Activated naive CD4-positive, alpha-beta T cell treated with anti-CD3 and anti-CD28 coated beads, Interleukin-2, amount 50 U/mL, for 72 hours (primary cell): ENCODE measurements at places on chromosomes 11 and 22. TPM values are rescaled to one million over a fixed set of nuclear protein-coding genes. Genes with fewer than 3 reads are reported as not detected.

DNA sequence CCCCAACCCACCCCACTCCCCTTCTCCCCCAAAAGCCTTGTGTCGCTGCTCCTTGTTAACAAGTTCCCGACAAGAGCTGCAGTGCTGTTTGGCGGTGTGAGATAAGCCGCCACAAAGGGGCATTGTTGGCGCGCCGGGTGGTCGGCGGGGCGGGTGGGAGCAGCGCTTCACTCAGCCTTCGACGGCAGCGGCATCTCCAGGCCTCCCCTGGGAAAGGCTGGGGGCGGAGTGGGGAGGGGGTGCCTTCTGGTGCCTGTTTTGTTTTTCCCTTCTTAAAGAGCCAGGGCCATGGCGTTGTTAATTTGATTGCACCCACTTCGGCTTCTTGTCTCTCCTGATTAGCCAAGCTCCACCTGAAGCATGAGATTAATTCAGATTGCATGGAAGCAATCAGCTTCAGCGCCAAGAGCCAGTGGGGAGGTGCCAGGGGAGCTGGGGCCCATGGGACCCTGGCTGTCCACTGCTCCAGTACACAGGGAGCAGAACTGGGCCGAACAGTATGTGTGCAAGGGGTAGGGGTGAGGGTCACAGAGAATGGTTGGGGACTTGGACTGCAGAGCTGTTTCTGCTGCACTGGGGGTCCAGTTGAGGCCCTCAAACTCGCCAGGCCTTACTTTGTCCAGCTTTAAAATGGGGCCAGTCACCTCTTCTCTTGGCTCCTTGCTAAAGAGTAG is 165.1 kb downstream of the CEP164 start:
- DNase-seq = no peak

DNA sequence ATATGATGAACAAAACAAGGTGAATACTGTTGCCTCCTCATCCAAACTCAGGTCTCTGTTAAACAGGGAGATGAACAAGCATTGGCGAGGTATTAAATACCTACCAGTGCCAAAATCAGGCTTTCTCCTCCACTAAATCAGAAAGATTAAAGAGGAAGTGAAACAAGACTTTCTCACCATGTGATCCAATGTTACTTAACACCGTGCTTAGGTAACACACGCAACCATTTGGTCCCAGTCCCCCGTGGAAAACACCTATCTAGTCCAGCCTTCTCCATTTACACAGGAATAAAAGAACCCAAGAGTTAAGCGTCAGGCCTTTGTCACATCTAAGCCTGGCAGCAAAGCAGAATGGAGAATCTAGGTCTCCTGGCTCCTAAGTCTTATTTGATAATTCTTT is 34.5 kb downstream of the TENM4 start:
- DNase-seq = no peak

GRCh38 chr11:85672105-85672902 is 7.4 kb upstream of the CREBZF start:
- DNase-seq = no peak

DNA sequence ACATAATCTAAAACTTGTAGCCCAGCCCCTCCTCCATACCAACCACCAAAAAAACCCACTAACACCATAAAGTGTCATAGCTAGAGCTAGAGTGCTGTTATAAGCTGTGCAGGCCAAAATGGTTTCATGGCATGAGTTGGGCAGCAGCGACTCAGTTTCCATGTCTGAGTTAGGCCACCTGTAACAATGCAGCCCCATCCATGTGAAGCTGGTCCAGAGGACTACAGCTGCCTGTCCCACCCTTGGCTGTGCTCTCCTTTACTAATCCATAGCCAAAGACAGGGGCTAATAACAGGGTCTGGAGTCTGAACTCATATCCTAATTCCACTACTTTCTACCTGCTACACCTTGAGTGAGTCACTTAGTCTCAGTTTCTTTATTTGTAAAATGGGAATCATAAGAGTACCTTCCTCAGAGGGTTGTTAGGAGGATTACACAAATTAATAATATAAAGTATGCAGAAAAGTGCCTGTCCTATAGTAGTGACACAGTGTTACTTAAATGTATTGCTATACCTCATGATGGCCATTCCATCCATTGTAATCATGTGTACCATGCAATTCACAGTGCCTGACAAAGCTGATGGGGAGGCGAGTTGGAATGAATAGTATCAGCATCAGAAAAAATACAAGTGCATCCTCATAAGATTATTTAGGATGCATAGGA is 20.6 kb downstream of the KCNQ1OT1 start:
- no peak for DNase-seq

DNA sequence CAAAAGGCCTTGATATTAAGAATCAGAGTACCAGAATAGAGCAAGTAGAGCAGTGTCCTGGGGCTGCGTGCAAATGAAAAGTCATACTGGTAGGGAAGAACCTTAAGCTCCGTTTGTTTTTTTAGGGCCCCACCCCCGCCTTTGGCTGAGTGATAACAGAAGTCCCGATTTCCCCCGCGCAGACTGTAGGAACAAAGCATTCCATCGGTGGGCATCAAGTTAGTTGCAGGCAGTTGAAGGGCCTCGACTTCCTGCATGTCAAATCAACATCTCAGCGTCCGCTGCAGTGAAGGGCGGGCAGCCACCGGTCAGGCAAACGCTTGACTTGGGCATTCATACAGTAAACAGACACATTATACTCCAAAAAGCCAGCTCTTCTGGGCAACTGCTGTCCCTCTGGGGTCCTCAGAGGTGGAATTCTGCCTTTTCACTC is 11.7 kb downstream of the LRP4 start:
- no peak for DNase-seq

- DNase-seq = no peak
Observed at GRCh38 chr11:68350759-68351449, 38.5 kb downstream of the LRP5 start.

DNA sequence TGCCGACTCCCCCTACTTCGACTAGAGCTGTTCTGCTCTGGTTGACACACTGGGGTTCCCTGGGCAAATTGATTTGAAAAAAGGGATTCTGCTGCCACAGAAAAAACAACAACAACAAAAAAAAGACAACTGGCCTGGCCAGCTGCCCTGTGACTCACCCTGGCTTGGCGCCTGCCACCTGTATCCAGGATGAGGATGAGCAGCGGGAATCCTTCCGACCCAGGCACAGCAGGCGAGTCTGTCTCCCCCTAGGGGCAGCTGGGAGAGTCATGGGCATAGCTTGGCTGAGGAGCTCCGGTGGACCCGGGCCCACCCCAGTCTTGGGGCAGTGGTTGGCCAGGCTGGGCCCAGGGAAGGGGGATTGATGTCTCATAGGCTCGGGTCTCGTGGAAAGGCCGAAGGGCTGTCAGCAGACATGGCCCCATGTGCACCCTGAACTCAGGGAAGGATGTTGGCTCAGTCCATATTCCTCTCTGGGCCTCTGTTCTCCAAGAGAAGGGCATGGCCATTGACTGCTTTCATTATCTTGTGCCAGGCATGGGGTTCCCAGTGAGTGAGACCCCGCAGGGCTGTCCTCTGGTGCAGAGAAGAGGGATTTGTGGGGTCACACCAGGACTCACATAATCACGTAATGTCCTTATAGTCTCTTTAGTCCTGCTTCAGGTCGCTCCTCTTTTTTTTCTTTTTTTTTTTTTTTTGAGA is 10.4 kb upstream of the SUN2 start:
- no peak for DNase-seq

GRCh38 chr11:86089659-86090058 is 20.8 kb upstream of the PICALM start:
- no peak for DNase-seq

- DNase-seq = no peak
Observed at GRCh38 chr11:26943636-26944035, 50.3 kb upstream of the FIBIN start.

DNA sequence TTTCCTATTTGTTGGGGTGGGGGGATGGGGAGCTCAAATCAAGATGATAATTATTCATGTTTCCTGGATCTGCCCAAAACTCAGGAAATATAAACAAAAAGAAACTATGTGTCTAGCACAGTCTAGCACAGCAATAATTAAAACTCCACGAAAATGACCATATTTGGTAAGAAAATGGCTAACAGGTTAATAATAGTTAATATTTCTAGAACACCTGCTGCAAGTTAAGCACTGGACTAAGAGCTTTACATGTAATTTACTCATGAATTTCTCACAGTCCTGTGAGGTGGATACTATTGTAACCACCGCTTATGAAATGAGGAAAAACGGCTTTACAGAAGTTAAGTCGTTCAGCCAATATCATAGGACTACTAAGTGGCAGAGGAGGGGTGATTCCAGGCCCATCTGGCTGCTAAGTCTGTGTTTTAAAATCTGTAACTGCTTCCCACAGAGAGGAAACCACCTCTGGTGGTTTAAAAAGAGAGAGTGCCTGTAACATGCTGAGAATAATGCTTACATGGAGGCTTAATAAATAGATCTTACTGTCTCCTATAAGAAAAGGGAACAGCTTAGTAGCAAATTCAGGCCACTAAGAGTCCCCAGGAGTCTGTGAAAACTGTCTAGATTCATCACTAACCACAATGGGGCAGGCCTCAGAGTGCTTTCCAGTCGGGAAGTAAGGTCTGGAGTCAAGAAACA is 11.0 kb upstream of the AMOTL1 start:
- no peak for DNase-seq

DNA sequence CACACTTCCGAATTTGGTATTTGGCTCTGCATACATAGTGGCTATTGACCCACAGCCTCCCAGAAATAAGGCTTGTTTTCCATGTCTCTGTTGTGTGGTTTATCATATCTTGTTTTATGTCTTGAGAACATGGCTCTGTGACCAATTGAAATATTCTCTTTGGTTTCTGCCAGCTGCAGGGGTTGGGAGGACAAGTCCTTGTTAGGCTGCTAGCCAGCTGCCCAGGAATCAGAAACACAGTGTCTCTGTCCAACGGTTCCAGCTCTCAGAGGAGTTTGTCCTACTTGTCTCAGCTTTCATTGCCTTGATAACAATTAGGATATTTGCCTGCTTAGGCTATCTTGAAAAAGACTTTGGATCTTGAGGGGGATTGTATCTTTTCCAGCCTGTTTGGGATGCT is 6.0 kb upstream of the SLC7A4 start:
- no peak for DNase-seq

DNA sequence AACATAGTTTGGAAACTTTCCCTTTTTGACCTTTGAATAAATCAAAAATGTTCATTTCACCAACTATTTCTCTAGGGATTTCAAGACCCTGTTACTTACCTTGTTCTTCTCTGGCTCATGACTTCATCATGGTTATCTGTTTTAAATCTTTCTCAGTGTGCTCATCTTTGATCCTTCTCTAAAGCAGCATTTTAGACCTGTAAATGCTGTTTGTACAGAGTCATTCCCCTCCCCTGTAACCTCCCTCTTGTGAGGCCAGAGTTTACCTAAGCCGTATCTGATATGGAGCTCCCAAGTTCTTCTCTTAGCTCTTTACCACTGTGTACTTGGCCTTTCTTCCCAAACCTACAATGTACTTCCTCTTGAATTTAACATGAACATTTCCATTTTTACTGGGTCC is 56.0 kb downstream of the ACER3 start:
- DNase-seq = no peak

DNA sequence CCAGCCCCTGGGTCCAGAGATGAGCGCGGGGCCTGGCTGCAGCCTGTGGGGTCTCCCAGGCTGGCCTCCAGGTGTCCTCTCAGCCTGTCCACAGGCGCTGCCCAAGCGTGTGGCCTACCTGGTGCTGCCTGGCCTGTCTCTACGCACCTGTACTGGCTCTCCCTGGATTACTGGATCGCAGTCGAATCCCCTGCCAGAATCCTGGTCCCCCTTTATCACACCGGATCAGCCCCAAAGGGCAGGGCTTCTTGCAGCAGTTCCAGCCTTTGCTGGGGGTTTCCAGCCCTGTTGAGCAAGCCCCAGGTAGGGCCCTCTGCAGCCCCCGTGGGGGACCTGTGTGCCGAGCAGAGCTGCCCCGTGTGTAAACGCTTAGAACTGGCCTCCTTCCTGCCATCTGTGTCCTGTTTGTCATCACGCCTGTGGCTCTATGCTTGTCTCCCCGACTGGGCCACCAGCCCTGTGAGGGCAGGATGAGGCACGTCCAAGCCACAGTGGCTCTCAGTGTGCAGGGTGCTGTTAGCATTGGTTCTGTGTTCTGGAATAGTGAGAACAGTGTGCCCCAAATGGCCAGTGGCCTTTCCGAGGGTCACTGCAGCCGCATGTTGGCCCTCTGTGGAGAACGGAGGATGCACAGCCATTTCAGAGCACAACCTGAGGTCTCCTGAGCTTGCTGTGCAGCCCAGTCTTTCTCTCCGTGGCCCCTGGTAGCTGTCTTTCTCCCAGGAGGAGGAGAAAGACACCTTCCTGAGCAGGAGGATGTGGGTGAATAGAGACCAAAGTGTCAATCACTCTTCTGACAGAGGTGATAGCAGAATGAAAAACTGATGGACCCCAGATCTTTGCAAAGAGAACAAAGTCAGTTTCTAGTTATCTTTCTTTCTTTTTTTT is 13.9 kb upstream of the TXNRD2 start:
- DNase-seq = no peak

GRCh38 chr22:40409613-40410113 is 39.3 kb downstream of the SGSM3 start:
- no peak for DNase-seq

- no peak for DNase-seq
Observed at GRCh38 chr11:118881228-118881627, 2.5 kb upstream of the CXCR5 start.

GRCh38 chr11:124670732-124671131 is 2.8 kb downstream of the SIAE start:
- no peak for DNase-seq

- no peak for DNase-seq
Observed at GRCh38 chr11:111283945-111284481, 14.3 kb upstream of the POU2AF3 start.

DNA sequence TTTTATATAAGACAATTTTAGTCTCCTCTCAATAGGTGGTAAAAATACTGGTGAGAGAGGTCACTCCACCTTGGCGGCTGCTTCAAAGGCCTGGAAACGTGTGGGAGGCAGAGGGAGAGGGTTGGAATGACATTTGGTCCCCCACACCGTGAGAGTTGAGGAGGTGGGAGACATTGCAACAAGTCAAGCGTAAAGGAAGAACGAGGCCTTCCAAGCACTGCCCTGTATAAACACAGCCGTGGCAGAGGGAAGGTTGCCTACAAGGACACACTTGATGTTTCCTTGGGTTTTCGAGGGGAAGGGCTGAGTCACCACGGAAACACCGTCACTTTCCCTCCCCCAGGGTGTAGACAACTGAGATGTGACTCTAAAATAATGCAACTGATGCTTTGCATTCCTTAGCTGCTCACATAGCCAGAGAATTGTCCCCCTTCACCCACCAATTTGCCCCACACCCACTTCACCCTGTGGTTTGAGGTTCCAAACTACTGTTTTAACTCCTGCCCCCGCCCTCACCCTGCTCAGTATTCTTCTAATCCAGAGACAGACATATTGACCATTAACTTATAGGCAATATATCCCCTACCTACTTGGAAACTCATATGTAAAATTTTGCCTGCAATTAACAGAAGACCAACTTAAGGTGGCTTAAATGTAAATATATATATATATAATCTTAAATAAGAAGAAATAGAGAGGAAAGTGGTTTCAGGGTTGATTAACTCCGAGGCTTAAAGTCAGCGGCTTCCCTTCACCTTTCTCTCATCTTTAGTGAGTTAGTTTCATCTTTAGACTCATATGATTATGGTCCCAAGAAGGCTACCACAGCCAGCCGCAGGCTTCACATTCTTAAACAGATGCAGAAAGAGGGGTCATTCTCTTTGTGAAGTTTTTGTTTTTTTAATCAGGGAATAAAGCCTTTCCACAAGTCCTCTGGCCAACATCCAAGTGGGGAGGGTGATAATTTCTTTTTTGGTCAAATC is 54.1 kb upstream of the BDNF start:
- DNase-seq = no peak

Gene GAB4
- total RNA-seq = not detected

Gene MCAM
- total RNA-seq = 15.7 TPM

Gene OR56A1
- total RNA-seq = not detected

Gene SMIM35
- not detected for total RNA-seq

Gene ATP5MG
- total RNA-seq = 249 TPM

Gene ANO1
- total RNA-seq = not detected

Gene SLC6A5
- not detected for total RNA-seq

Gene C11orf86
- total RNA-seq = not detected

Gene JRKL
- total RNA-seq = 16.1 TPM
